ENCODE measurements at places on chromosomes 5 and 9. TPM values are rescaled to one million over a fixed set of nuclear protein-coding genes. Genes with fewer than 3 reads are reported as not detected.

DNA sequence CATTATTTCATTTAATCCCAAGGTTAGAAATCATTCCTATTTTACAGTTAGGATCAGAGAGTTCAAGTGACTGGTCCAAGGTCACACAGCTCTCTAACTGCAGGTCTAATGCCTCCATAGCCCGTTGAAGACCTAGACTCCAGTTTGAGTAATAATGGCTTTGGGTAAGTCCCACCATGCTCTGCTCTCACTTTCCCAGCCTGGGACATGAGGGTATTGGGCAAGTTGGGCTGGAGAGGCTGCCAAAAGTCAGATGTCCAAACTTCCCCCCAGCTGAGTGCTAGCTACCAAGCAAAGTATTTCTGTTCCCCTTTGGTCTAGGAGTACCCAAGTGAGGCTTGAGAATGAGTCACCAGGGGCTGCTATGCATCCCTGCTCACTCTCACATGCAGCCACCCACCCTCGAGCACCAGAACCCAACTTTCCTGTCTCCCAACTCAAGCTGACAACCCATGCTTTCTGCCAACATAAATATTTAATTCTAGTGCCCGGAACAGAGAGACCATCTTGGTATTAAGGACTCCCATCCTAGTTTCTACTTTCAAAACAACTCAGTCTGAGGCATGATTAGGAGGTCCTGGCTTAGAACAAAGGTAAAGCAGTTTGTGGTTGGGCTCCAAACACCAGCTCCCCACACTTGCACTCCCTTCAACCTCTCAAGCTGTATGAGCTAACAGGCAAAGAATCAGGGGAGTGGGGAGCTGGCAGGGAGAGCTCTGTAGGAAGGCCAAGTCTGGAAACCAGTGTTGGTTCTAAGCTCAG, 236.5 kb upstream of the TRIM32 start:
- DNase-seq, result no peak

PCDHB2 gene
- 1.7 TPM for polyA plus RNA-seq

- no peak for DNase-seq
Measured at GRCh38 chr9:103991698-103992097, 102.4 kb upstream of the SMC2 start.

RNF208 gene
- 11.0 TPM for polyA plus RNA-seq

GRCh38 chr9:23829580-23830475, 3.8 kb upstream of the ELAVL2 start:
- DNase-seq, result no peak

- DNase-seq, result no peak
Measured at GRCh38 chr9:130122456-130122855, 49.7 kb upstream of the NCS1 start.

DNA sequence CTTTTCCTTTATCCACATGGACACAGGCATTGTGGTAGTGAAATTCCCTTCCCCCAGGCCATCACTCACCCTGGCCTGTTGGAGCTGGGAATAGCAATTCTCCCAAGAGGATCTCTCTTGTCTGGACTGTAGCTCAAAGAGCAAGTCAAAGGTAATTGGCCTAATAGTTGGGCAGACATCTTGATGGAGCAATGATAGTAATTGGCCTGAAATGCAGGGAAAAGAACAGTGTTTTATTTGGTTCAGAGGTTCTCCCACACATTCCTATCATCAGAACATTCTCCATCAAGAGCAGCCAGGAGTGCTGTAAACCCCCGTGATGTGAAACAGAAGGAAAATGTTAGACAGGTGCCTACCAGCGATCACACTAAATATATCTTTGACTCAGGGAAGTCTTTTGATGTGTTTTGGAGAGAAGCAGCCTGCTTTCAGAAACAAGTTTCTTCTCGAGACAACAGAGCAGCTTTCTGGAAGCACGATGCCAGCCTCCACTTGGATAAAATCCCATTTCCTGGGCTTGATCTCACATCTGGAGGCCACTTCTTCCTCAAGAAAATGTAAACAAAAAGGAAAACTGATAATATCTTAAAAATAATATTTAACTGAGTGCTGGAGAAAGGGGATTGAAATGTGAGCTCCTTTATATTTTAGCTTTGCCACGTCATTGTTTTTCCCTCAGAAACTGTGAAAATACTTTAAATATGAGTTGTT, 198.1 kb upstream of the WWC1 start:
- DNase-seq, result no peak

DNA sequence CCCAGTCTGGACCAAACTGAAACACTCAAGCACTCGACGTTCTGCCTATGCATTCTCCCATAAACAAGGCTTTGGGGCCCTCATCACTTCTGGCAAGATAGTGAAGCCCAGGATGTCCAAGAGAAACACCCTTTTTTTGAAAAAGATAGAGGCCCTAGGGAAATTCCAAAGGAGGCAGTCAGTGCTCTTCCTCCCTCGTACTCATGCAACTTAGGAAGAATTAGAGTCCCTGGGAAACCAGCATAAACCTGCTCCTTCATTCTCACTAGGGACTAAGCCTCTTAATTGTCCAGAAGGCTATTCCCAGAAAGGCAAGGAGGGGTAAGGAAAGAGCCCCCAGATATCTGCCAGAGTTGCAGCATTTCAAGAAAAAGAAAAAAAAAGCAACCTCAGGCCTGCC, 7.8 kb upstream of the RUSC2 start:
- no peak for DNase-seq

CDKN2A gene
- polyA plus RNA-seq, result 0.15 TPM

DNA sequence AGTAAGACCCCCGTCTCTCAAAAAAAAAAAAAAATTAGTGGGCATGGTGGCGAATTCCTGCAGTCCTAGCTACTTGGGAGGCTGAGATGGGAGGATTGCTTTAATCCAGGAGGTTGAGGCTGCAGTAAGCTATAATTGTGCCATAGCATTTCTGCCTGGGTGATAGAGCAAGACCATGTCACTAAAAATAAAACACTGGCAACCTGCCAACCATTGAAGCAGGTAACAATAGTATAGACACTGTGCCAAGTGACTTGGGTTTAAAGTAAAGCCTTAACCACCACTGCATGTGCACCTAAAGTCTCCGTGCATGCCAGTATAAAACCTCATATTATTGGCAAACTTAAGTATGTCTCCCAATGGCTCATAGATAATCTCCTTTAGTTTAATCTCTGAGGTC, 3.4 kb upstream of the APBA1 start:
- no peak for DNase-seq

- peak; percentile 10 for DNase-seq
Measured at GRCh38 chr9:123860603-123861002, 69.3 kb downstream of the DENND1A start.

DNA sequence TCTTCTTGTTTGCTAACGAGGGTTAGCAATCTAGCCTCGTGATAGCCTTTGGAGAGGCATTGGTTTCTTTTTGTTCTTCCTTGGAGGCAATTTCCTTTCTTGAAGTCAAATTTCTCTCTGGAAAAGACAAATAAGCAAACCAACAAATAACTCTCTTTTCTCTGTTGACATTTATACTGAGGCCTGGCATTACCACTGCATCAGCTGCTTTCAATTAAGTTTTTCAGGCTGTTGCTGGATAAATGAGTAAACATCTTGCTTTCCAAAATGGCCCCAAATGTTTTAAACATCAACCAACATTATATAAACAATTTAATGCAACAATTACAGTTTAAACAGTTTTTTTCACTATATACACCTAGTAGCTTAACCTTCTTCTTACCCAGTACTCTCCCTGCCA, 264.4 kb downstream of the HTR1A start:
- no peak for DNase-seq

GRCh38 chr5:170439223-170439943, 50.2 kb upstream of the KCNMB1 start:
- DNase-seq, result no peak

DNA sequence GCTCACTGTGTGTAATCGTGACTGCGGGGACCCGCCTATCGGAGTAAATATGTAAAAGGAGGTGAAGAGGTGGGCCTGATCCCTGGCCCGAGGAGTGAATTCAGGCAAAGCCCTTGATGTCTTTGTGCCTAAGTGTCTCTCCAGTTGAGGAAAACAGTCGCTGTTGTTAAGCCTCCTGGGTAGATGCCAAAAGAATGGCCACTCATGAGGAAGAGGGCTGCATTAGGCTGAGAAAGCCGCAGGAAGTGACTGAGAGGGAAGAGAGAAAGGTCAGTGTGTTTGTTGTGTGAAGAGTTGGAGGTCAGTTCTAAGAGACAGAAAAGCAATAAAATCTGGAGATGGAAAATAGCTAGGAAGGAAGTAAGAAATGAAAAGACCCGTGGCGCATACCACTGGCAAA, 35.8 kb upstream of the PIP5K1B start:
- DNase-seq, result peak; percentile 7

DNA sequence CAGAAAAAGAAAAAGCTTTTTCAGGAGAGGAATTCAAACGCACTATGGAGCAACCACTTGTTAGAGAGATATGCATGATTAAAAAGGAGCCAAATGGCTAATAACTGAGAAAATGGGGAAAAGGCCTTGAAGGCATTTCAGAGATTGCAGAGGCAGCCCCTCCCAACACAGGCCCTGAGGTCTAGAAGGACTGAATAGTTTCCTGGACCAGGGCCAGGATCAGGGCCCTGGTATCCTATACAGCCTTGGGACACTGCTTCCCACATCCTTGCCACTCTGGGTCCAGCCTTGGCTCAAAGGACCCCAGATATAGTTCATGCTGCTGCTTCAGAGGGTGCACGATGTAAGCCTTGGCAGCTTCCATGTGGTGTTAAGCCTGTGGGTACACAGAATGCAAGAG, 20.7 kb upstream of the FEM1C start:
- DNase-seq, result no peak

DNA sequence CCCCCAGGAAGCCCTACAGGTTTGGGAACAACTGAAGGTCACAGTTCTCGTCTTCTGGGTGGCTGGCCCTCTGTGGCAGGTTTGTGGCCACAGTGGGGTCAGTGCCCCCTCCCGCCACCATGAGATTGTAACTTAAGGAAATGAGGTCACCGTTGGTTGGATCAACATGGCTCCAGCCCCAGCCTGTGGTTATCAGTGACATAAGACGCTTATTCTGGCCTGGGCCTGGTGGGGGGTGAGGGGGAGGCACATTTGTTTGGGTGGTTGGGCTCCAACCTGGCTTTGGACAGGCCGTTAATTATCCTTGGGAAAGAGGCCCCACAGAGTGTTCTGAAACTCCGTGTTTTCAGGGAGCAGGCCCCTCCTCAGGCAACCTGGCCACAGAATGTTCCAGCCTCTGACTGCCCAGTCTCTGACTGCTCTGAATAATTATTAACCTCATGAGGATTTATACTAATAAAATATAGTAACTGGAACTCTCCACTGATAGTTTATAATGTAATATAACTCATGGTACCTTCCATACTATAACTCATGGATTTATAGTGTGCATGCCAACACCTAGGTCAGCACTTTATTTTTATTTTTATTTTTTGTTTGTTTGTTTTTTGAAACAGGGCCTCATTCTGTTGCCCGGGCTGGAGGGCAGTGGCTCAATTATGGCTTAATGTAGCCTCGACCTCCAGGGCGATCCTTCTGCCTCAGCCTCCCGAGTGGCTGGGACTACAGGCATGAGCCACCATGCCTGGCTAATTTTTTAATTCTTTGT, 58.0 kb upstream of the RPL26L1 start:
- peak; percentile 39 for DNase-seq

- no peak for DNase-seq
Measured at GRCh38 chr9:71690063-71690688, 78.1 kb downstream of the CEMIP2 start.

- no peak for DNase-seq
Measured at GRCh38 chr9:35490910-35491465, 1.1 kb downstream of the RUSC2 start.

SAPCD2 gene
- 12.1 TPM for polyA plus RNA-seq

DNA sequence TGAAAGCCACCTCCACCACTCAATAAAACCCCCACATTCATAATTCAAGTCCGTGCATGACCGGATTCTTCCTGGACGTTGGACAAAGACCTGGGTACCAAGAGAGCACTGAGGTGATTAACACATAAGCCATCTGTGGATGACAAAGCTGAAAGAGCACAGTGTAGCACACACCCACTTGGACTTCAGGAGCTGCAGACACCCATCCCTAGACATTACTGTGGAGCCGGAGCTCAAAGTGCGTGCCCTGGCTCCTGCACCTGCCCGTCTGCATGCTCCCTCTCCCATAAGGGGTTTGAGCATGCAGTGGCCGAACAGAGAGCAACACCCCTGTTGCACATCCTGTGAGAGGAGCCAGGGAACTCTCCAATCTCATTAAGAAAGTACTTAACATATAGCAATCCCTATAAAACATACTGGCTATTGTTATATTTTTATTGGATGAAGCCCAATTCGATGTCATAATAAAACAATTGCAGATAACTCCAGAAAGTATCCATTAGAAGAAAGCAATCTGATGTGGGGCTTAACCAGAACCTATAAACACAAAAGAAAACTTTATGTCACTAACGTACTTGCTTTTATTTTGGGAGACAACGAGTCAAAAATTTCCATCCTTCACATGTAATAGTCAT, 1174.2 kb upstream of the C9orf72 start:
- no peak for DNase-seq

DNA sequence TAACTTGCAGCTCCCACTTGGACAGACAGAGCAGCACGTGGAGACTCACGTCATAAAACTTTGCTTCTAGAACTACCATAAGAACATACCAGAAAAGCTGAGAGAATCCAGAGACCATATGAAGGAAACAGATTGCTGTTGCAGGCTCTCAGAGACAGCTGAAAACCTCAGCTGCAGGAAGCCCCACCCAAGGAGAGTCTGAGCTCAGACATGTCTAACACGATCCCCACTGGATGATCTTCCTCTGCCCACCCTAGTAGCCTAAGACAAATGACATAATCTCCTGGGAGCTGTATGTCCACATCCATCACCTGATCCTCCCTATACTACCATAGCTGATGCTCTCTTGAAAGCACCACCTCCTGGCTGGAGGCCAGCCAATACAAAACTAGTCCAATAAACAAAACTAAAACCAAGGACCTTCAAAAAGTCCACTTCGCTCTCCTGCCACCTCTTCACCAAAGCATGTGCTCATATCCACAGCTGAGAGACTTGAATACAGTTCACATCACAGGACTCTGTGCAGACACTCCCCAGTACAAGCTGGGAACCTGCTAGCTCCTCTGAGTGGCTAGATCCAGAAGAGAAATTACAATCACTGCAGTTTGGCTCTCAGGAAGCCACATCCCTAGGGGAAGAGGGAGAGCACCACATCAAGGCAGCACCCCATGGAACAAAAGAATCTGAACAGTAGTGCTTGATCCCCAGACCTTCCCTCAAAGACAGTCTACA, 257.4 kb downstream of the TRIM36 start:
- no peak for DNase-seq

DNA sequence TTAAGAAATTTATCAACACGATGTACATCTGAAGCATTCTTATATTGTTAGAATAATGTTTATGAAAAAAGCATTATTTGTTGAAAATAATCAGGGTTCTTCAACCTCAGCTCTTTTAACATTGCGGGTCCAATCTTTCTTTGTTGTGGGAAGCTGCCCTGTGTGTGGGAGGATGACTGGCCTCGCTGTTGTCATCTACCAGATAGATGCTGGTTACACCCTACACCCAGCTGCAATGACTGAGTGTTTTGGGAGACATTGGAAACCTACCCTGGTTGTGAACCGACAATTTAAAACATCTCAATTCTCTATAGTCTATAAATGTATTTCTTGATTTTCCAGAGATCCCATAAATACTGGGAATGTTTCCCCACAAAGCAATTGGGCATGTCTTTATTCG, 794.2 kb upstream of the CDH10 start:
- no peak for DNase-seq

Measured in large intestine (tissue), 12 donors.